Nephron progenitor cell (in vitro differentiated cells): ENCODE measurements at places on chromosomes 12 and 14.

GRCh38 chr12:89889062-89889461 lies 180.4 kb upstream of the ATP2B1 start:
- DNase-seq, result no peak

DNA sequence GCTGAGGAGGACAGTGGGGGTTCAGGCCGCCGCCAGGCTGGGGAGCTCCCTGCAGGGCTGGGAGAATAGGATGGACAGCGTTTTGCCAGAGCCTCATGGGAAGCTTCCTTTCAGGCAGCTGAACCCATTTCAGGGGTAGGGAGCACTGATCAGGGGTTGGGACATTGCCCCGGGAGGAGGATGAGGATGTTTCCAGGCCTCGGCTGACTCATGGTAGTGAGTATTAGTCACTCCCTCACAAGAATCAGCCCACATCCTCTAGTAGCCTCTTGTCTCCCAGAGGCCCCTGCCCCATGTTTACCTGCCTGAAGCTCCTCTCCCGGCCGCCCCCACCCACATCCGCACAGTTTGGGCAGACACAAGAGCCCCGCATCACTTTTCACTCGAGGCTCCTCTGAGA lies 89.8 kb downstream of the ZFP36L1 start:
- DNase-seq, result no peak

DNA sequence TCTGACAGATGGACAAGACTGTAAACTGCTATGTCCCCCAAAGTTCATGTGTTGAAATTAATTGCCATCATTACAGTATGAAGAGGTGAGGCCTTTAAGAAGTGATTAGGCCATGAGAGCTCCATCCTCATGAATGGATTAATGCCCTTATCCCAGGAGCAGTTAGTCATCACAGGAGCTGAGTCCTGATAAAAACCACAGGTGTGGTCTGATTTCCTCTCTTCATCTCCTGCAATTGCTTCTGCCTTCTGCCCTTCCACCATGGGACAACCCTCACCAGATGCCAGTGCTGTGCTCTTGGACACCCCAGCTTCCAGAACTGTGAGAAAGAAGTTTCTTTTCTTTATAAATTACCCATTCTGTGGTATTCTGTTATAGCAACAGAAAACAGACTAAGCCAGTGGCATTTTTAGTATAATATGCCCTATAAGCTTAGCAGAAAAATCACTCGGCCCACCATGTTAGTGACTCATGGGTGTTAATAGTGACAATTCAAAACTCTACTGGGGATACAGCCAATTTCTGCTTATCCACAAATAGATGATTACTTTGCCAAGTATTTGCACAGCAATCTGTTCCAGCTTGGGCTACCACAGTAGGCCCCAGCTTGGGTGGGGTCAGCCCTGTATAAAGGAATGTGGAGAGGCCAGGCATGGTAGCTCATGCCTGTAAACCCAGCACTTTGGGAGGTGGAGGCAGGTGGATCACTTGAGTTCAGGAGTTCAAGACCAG lies 129.0 kb upstream of the BCL2L14 start:
- no peak for DNase-seq

- DNase-seq, result no peak
Observed at GRCh38 chr14:103593577-103593976, 30.8 kb downstream of the COA8 start.

DNA sequence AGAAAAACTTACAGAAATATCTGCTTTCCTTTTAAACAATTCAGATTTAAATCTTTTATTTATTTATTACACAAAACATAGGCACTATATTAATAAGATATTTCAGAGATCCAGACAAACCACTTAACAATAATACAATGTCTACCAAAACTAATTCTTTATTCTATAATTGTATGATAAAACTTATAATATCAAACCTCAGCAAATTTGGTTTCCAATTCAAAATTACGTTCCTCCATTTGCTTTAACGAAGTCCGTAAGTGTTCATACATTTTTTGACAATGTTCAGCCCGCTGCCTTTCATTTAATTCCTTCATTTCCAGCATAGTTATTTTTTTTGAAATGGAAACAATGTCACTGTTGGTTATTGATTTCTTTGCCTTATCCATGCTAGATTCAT lies 48.3 kb downstream of the CEP290 start:
- no peak for DNase-seq
